Stimulated activated CD4-positive, alpha-beta T cell treated with anti-CD3 and anti-CD28 coated beads, Interleukin-15, amount 100 ng/mL, for 1 hour (primary cell): ENCODE measurements at places on chromosomes 7 and 10.

GRCh38 chr10:98619446-98619845 lies 172.7 kb upstream of the HPS1 start:
- DNase-seq = no peak

GRCh38 chr10:13813550-13813949 lies 226.8 kb downstream of the PRPF18 start:
- no peak for DNase-seq

GRCh38 chr10:10854725-10855124 lies 162.9 kb upstream of the CELF2 start:
- no peak for DNase-seq

GRCh38 chr10:1182280-1183032 lies 126.3 kb downstream of the WDR37 start:
- no peak for DNase-seq

DNA sequence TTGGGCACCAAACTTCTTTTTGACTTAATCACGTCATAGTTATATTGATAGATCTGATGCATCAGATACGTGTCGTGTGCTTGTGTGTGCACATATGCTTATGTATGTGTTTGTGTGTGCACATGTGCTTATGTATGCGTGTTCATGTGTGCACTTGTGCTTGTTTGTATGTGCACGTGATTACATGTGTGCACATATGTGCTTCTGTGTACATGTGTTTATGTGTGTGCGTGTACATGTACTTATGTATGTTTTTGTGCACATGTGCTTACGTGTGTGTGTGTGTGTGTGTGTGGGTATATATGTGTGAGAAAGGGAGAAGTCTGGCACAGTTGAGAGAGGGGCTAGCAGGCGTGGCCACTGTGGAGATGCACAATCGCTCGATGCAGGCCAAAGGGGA lies 173.4 kb downstream of the WDR37 start:
- no peak for DNase-seq

DNA sequence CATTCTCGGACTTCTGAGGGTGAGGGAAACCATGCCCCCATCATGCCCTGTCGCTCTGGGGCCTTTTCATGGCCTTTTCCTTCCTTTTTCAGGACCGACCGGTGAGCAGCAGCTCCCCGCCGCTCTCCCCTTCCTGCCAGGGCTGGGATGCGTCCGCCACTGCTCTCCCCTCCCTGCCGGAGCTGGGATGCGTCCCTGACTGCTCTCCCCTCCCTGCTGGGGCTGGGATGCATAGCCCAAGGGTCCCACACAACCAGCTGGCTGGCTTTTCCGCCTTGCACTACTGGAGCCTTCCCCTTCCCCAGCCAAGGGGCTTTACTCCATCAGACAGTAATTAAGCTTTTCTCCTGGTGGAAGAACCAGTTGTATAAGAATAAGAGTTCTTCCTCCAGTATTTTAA lies 129.7 kb upstream of the COBL start:
- no peak for DNase-seq
